Cortex of kidney (tissue), 1 donor: ENCODE measurements at places on chromosomes 16 and 17.

GRCh38 chr17:65556014-65556909 lies 5.2 kb downstream of the AXIN2 start:
- DNase-seq: no peak

DNA sequence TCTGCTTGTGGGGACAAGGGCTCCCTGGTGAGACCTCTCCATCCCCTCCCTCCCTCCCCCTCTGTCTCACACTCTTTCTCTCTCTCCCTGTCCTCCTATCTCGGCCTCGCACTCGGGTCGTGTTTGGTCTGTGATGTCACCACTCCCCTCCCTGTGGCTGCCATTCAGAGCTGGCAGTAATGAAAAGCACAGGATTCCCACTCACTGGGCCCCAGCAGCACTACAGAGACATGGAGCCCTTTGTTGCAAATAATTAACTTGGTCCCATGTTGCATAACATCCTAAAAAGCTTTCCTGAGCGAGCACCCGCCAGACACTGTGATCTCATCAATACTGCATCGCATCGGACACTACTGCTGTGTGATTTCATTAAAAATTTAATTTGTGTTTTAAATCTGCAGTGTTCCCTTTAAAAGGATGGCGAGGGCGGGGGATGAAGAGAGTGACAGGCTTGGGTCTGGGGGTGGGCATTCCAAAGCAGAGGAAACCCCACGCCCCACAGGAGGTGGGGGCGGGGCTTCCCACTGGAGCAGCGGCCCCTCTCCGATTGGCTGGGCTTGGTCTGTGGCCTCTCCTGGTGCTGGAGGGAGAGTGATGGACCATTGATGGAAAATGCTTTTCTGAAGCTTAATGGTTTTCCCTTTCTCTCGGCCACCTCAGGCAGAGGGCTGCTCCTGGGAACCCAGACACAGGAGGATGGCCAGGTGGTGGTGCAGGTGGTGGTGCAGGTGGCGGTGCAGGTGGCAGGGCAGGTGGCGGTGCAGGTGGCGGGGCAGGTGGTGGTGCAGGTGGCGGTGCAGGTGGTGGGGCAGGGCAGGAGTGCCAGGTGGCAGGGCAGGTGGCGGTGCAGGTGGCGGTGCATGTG lies 15.3 kb upstream of the NPTX1 start:
- DNase-seq: no peak

- DNase-seq: no peak
Measured at GRCh38 chr17:12386225-12386624, 279.5 kb upstream of the MYOCD start.

- DNase-seq: no peak
Measured at GRCh38 chr16:540645-541340, 13.3 kb downstream of the CAPN15 start.

DNA sequence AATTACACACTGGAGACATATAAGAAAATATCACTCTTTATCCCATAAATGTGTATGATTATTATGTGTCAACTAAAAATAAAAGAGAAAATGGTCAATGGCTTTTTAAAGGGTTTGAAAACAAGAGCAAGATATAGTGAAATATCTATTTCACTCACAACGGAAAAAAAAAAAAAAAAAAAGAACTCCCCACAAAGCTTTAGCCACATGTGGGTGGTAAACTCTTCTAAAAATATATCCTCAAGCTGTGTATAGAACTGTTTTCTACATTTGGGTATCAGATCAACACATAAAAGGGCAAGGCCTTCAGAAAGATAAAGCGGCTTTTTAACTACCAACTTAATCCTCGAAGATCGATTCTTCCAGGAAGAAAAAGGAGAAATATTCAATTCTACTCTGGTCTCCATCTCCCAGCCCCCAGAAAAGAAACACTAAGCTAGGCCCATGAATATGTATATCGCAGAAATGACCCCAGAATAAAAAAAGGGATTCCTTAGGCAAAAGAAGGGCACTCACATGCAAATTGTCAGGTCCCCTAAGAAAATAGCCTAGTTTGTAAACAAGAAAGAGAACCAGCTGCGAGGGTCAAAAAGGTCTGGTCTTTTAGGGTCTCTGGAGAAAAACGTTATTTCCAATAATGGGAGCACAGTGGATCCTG lies 4.4 kb downstream of the LITAF start:
- no peak for DNase-seq

GRCh38 chr16:87844120-87844733 lies 25.1 kb downstream of the SLC7A5 start:
- no peak for DNase-seq

DNA sequence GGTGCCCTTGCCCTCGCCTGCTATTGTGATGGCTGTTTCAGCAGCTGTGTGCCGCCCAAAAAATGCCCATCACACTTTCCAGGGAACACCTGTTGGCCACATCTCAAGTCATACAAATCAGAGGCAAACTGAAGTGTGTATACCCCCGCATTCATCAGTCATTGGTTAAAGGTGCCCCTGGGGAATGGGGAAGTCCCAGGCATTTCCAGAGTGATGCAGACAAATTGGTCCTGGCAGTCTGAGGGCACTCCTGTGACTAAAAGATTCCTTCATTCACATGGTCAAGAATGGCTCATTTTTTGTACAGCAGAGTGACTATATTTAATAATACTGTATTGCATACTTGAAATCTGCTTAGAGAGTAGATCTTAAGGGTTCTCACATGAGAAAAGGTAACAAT lies 102.9 kb upstream of the TMEM97 start:
- DNase-seq: no peak

GRCh38 chr17:80613732-80614071 lies 69.1 kb downstream of the RPTOR start:
- no peak for DNase-seq

- no peak for DNase-seq
Measured at GRCh38 chr16:86895606-86896005, 317.3 kb downstream of the FOXL1 start.

DNA sequence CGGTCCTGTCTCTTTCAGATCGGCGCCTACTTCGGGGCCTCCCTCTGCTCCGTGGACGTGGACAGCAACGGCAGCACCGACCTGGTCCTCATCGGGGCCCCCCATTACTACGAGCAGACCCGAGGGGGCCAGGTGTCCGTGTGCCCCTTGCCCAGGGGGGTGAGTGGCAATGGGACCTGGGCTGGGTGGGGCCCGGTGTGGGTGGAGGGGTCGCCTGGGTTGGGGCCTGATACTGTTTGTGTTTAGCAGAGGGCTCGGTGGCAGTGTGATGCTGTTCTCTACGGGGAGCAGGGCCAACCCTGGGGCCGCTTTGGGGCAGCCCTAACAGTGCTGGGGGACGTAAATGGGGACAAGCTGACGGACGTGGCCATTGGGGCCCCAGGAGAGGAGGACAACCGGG lies 37.7 kb downstream of the ITGAM start:
- DNase-seq: no peak

- DNase-seq: no peak
Measured at GRCh38 chr17:17959520-17960361, 12.5 kb downstream of the TOM1L2 start.

DNA sequence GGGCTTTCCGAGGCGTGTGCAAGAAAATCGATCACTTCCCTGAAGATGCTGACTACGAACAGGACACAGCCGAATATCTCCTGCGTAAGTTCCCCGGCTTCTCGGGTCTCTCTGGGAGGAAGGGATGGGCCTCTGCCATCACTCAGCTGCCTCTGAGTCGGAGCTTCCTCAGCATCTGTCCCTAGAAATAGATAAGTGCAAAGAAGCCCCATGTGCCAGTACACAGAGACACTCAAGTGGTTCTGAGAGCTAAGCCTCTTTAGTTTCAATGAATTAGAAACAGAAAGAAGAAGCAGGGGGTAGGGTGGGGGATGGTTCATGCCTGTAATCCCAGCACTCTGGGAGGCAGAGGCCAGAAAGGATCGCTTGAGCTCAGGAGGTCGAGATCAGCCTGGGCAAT lies 90.6 kb downstream of the CACNG3 start:
- no peak for DNase-seq

GRCh38 chr16:81652798-81653505 lies 126.1 kb upstream of the PLCG2 start:
- no peak for DNase-seq

GRCh38 chr17:69231521-69231920 lies 2.9 kb upstream of the ABCA10 start:
- no peak for DNase-seq

DNA sequence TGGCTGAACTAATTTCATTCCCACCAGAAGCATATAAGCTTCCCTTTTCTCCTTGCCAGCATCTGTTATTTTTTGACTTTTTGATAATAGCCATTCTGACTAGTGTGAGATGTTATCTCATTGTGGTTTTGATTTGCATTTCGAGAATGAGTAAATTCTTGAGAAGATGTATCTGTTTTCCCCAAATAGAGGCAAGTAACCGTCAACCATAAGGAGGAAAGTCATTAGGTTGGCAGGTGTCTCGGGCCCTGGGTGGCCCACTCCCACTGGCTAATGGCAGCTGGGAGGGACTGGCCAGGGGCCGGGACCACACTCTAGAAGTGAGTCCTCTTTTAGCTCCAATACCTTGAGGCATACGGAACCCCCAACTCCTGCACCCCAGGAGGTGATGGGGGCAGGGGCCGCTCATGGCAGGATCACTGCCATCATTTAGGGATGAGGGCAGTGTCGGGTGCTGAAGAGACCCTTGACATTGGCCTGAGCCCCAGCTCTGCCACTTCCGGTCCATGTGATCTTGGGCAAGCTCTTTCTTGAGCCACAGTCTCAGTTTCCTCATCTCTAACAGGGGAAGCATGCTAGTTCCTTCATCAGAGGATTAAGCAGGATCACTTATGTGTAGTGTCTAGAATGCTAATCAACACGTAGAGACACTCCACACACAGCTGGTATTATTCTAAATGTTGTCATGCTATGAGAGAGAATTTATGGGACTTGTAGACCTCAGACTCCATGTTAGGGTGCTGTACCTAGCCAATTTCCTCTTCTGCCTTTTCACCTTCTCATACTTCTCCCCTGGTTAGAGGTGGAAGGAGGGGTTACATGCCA lies 44.3 kb downstream of the RGS9 start:
- DNase-seq: no peak

DNA sequence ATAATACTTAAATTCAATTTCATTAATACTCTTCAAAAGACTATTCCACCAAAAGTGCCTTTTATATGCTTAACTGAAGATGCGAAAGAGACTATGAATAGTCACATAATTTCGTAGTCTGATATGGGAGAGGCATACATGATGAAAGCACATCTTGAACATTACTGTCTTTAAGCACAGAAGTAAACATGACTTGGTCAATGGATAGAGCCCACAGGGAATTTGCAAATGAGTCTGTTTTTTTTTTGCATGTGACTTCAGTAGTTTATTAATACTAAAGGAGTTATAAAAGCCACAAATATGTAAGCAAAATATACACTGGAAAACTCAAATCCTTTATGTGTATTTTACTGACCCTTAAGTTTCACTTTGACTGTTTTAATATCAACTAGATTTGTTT lies 15.9 kb downstream of the ADPRM start:
- DNase-seq: no peak

DNA sequence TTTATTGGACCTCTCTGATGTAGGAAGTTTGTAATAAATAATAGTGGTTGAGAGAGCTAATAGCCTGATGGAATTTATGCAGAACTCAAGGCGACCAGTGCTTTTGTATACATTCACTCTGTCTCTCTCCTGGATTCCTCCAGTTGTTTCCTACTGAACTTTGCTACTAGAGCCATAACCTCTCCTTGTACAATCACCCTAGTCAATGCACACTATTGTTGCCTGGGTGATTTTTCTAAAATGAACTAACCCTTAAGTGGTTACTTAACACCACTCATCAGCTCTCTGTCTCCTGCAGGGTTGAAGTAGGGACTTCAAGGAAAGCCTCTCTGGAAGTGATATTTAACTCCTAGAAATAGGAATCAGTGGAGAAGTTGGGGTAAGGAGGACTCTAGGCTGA lies 9.7 kb downstream of the PHKB start:
- DNase-seq: no peak

DNA sequence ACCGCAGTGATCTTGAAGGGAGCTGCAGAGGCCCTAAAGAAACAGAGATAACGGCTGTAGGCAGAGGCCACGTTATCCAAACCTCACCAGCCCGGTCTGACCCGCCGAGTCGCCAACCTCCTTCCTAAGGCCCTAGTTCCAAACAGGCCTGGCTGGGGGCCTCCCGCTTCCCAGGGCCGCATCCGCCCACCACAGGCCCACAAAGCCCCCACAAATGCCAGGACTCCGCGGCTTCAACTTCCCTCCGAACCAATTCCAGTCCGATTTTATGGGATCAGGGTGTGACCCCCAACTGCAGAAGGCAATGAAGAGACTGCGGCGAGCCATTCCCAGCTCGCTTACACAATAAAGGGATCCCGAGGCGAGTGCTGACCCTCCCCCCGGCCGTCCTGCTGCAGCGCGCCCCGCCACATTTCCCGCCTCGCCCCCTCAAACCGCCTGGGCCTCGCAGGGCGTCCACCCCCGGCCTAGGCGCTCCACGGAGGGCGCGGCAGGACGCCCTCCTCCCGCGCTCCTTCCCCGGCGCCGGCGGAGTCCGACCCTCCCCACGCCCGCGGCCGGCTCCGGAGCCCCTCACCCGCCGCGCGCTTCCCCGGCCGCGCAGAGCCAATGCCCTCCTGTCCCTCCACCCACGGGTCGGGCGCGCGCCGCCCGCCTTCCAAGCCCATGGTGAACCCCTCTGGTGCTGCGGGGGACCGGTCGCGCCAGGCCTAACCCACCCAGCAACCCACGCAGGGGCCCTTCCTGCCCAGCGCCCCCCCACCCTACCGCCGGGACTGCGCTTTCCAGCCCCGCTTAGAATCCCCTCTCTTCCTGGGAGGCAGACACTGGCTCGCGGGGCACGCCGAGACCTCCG lies 926 bp downstream of the MYH10 start:
- DNase-seq: no peak

DNA sequence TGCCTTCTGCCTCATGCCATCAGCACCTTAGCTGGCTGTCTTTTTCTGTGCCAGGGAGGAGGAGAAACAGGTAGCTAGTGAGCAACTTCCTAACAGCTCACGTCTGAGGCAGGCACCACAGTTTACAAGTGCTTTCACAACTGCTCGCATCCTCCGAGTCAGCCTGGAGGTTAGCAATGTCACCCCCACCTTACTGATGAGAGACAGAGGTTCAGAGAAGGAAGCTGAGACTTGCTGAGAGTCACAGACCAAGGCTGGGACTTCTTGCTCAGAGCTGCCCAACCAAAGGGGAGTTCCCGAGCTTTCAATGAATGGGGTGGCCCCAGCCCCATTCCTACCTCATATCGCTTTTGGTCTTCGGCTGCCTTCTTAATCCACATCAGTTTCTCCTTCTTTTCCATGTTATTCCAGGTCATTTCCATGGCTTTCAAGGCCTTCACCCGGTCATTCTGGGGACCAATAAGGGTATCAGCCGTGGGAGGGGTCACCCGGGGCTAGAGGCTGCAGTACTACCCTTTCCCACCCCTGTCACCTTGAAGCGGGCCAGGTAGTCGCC lies 9.6 kb downstream of the UBTF start:
- DNase-seq: no peak

GRCh38 chr16:59573528-59574271 lies 839.6 kb upstream of the GOT2 start:
- no peak for DNase-seq

DNA sequence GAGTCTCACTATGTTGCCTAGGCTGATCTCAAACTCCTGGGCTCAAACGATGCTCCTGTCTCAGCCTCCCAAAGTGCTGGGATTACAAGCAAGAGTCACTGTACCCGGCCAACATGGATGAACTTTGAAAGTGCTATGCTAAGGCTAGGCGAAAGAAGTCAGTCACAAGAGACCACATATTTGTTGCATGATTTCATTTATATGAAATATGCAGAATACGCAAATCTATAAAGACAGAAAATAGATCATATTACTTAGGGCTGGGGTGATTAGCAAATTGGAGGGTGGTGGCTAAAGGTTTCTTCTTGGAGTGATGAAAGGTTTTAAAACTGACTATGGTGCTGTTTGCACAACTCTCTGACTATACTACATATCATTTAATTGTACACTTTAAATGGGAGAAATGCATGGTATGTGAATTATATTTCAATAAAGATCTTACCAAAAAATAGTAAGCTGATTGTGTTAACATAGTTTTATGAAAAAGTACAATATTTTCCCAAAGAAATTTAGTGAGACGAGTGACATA lies 1.2 kb upstream of the FLYWCH1 start:
- DNase-seq: no peak
